Ascending aorta (tissue), 2 donors: ENCODE measurements at places on chromosomes 5 and 9.
A peak's percentile ranks its signal among the peaks of the same experiment; 100 is the strongest.

GRCh38 chr9:99660191-99660636 lies 161.5 kb upstream of the NR4A3 start:
- H3K4me1 ChIP-seq: no peaks in the 10 kb centered on the region
- H3K27me3 ChIP-seq: no peaks in the 10 kb centered on the region
- H3K27ac ChIP-seq: no peak overlapping the region

DNA sequence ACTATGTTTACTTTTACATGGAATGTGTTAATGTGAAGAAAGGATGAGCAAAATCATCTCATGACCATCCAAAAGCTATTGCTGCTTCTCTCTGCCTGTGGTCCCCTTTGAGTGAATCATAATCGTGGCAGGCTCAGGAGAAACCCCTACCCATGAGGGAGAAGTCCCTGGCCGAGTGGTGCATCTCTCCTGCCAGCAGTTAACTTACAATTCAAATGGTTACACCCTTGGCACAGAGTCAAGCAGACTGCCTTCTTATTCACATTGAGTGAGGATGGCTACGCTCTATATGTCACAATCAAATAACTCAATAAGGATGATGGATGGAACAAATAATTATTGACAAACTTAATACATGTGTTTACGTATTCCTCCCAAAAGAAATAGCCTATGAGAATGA lies 179.1 kb downstream of the FGF1 start:
- H3K4me1 ChIP-seq: no peaks in the 10 kb centered on the region
- DNase-seq: peak; percentile 46
- H3K27ac ChIP-seq: no peak overlapping the region

DNA sequence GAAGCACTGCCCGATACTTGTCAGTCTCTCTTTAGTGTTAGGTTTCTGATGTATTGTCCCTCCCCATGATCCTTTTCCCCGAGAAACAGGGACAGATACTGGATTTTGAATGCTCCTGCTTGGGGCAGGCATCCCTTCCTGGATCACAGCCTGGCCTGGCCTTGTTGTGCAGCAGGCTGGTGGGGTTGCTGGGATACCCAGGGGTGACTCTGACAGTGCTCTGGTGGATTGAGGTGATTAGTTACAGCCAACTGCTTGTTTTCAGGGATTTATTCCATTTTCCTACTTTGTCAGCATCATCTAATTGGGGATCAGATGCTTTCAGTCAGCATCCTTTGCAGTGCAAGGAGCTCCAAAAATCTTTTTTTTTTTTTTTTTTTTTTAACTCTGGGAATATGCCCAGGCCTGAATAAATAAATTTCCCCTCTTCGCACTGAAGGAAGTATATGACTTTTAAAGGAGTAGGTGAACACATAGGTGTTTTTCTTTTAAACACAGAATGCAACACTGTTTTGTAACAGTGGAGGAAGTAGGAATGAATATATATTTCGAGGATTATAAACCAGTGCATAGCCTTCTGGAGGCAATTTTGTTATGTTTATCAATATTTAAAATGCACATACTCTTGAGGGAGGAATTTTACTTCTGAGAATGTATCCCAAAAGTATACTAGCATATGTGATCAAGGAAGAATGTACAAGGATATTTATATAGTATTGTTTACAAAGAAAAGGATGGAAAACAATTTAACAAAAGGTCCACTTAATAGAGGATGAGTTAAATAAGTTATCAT lies 127.3 kb upstream of the ELL2 start:
- H3K36me3 ChIP-seq: no peaks in the 10 kb centered on the region
- no peaks in the 10 kb centered on the region for H3K4me1 ChIP-seq
- no peak overlapping the region for H3K4me3 ChIP-seq
- no peaks in the 10 kb centered on the region for H3K27me3 ChIP-seq
- H3K27ac ChIP-seq: no peak overlapping the region

GRCh38 chr9:35636135-35636876 lies 14.4 kb downstream of the SIT1 start:
- no peaks in the 10 kb centered on the region for H3K27me3 ChIP-seq
- H3K27ac ChIP-seq: peak overlapping the region; percentile 27

DNA sequence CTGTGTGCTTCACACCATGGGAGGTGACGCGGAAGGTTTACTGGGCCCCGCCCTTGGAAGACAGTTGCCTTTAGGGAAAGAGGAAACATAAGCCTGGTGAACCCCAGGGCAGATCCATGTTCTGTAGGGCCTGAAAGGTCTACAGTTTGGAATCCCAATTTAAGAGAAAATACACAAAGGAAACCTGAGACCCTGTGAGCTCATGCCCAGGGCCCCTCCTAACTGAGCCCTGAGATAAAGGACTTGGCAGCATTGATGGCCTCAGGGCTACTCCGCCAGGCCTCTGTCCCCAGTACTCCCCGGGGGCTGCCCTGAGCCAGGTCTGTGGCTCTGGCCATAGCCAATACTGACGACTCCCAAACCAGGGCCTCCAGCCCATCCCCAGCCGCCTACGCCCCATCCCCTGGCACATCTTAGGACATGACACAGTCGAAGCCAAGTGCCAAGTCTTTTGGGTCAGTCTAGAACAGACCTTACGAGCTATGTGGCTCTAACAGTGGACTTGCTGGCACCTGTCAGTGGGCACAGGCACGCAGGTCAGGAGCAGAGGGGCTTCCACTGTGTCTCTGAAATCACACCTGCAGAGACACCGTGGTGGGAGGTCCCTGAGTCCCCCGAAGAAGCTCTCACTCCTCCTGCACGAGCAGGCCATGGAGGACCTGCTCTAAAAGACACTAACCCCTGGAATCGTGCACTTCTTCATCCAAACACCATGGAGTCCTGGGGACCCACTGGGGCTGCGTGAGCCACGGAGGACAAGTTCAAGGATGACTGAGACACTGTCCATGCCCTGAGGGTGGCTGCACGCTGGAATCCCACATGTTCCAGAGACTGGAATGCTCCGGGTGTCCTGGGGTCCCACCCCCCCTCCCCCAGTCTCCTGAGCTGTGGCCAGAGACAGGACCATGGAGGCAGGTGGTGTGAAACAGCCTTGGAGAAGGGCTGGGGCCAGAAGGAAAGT lies 40.3 kb upstream of the BARHL1 start:
- no peaks in the 10 kb centered on the region for H3K4me1 ChIP-seq
- DNase-seq: no peak
- H3K36me3 ChIP-seq: no peaks in the 10 kb centered on the region
- no peak overlapping the region for H3K4me3 ChIP-seq
- no peak overlapping the region for H3K27ac ChIP-seq
- H3K27me3 ChIP-seq: peaks cover 11% of the 10 kb centered on the region

GRCh38 chr5:29853711-29854220 lies 1339.7 kb upstream of the CDH6 start:
- H3K4me3 ChIP-seq: no peak overlapping the region
- no peaks in the 10 kb centered on the region for H3K27me3 ChIP-seq
- no peaks in the 10 kb centered on the region for H3K4me1 ChIP-seq
- no peak overlapping the region for H3K27ac ChIP-seq

DNA sequence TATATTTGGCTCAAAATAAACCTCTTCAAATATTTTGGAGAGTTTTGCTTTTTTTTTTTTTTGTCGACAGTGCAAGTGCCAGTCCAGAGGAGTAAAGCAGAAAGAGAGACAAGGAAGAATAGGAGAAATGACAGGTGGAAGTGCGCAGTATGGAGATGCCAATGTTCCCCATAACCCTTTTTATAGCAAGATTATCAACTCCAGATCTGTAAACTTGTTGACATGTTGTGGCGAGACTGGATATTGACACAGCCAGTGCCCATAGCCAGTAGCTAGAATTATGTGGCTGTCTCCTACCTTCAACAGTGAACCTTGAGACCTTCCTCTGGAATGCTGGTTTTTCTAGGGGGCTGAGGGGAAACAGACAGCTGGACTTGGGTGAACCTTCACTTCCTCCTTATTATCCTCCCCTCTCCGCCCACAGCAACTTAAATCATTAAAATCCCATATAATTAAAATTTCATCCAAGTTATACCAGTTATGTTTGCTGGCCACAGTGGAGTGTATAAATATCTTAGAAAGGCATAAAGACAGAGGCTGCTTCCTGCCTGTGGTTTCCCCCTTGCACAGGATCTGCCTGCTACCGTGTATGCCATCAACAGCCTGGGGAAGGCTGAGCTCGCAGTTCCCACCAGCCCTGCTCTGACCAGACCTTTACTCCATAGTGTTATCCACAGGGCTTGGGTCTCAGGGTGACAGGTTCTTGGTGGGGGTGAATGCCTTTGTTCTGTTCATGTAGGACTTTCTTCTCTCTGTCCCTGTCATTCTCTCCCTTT lies 112.3 kb upstream of the ANKH start:
- H3K27ac ChIP-seq: no peak overlapping the region
- H3K27me3 ChIP-seq: no peaks in the 10 kb centered on the region
- no peaks in the 10 kb centered on the region for H3K4me1 ChIP-seq
- no peak for DNase-seq

GRCh38 chr9:124549016-124549415 lies 41.8 kb upstream of the NR5A1 start:
- H3K36me3 ChIP-seq: no peaks in the 10 kb centered on the region
- no peak overlapping the region for H3K27ac ChIP-seq
- DNase-seq: no peak
- no peaks in the 10 kb centered on the region for H3K4me1 ChIP-seq
- no peaks in the 10 kb centered on the region for H3K27me3 ChIP-seq

GRCh38 chr9:15213249-15213648 lies 93.8 kb downstream of the TTC39B start:
- H3K4me1 ChIP-seq: no peaks in the 10 kb centered on the region
- DNase-seq: no peak
- H3K36me3 ChIP-seq: peaks cover 3% of the 10 kb centered on the region
- H3K27ac ChIP-seq: peak overlapping the region; percentile 22
- H3K27me3 ChIP-seq: no peaks in the 10 kb centered on the region
- H3K4me3 ChIP-seq: no peak overlapping the region

DNA sequence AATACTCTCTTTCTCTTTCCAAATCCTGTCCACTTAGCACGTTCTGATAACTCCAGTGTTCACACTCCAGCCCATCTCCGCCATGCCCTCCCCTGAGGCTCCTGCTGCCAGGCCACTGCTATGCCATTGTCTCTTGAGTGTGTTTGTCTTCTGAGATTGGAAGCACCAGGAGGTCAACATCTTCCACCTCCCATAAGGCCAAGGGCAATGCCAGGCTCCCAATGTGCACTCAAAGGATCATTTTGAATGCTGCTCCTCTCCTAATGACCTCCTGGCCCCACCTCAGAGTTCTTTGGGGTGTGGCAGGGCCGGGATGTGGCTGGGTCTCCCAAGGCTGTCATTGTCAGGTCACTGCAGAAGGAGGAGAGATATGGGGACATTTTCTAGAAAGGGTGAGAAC lies 19.5 kb downstream of the IGIP start:
- H3K36me3 ChIP-seq: no peaks in the 10 kb centered on the region
- H3K4me1 ChIP-seq: peaks cover 11% of the 10 kb centered on the region
- H3K27ac ChIP-seq: no peak overlapping the region
- no peak overlapping the region for H3K4me3 ChIP-seq
- H3K27me3 ChIP-seq: no peaks in the 10 kb centered on the region

- H3K36me3 ChIP-seq: no peaks in the 10 kb centered on the region
- H3K27ac ChIP-seq: peak overlapping the region; percentile 68
Measured at GRCh38 chr5:77995793-77996409, 219.8 kb upstream of the TBCA start.

DNA sequence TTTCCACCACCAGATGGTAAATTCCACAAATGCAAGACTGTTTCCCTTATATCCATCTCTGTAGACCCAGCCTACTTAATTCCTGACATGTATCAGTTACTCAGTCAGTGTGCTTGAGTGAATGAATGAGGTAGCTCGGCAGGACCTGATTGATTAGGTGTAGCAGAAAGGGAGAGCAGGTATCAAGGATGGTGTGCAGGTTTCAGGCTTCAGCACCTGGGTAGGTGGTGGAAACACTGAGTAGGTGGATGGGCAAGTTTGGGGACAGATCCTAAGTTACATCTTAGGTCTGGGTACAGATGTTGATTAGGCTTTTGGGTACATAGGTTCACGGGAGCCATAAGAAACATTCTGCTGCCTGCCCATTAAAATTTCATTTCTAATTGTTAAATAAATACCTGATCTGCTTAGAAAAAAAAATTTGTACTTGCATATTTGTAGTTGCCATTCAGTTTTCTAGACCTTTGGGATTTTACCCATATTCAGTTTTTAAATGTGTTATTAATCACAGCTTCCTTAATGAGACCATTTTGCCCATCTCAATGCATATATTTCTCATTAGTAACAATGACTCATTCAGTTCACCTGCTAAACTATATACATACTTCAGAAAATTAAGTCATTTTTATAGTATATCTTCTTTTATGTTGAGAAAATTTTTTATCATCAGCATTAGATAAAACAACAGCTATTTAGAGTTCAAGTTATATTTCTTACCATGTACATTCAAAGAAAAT lies 111.8 kb downstream of the INIP start:
- H3K36me3 ChIP-seq: no peaks in the 10 kb centered on the region
- no peak overlapping the region for H3K27ac ChIP-seq
- no peaks in the 10 kb centered on the region for H3K4me1 ChIP-seq
- H3K27me3 ChIP-seq: no peaks in the 10 kb centered on the region

- H3K4me1 ChIP-seq: peaks cover 7% of the 10 kb centered on the region
- no peak for DNase-seq
- H3K27ac ChIP-seq: peak overlapping the region; percentile 91
Measured at GRCh38 chr9:127424676-127424999, 456 bp downstream of the ZNF79 start.
